ENCODE measurements at places on chromosomes 3 and 15.
A peak's percentile ranks its signal among the peaks of the same experiment; 100 is the strongest.

- DNase-seq: no peak
Measured at GRCh38 chr3:61772456-61772855, 211.1 kb downstream of the PTPRG start.

- DNase-seq: no peak
Measured at GRCh38 chr3:152322756-152323155, 54.0 kb downstream of the MBNL1 start.

- peak; percentile 7 for DNase-seq
Measured at GRCh38 chr3:134061401-134061800, 31.7 kb upstream of the SLCO2A1 start.

DNA sequence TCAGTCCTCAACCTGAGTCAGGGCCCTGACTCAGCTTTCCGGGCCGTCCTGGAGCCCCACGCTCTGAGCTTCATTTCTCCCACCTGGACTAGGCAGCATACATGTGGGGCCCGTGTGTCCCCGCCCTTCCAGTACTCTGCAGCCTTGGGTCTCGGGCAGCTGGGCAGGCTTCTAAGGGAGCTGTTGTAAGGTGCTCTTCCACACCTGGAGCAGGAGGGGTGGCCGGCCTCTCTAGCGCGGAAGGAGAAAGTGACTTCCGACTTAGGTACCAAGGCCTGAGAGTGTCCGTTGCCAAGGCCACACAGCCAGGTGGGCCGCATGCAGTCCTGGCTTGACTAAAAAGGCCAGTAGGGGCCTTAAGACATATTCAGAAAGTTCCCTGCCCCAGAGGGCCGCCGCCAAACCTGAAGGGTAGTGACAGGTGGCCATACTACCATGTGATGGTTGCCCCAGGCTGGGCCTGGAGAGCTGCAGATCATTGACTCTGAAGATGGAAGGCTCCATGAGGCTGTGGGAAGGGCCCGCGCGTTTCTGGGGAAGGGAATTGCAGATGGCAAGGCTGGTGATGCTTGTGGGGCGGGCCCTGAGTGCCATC, 9.4 kb upstream of the SEMA3B start:
- DNase-seq: no peak

GRCh38 chr3:169354774-169355501, 308.6 kb downstream of the MECOM start:
- DNase-seq: no peak

DNA sequence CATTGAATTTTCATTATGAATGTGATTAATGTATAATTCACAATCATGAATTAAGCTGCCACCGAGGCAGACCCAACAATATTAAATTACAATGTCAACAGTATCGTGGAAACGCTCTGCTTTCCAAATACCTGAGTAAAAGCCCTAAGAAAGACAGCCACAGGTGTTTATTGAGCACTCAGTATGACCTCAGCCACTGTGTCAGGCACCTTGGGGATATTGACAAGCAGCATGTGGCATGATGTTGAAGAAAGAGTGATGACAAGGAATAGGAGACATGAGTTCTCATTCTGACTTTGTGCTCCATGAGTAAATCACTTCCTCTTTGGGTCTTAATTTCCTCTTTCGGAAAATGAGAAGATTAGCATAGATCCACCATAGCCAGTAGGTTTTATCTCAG, 12.8 kb downstream of the C2CD4A start:
- DNase-seq: no peak

- no peak for DNase-seq
Measured at GRCh38 chr3:149816986-149817385, 4.0 kb downstream of the RNF13 start.

DNA sequence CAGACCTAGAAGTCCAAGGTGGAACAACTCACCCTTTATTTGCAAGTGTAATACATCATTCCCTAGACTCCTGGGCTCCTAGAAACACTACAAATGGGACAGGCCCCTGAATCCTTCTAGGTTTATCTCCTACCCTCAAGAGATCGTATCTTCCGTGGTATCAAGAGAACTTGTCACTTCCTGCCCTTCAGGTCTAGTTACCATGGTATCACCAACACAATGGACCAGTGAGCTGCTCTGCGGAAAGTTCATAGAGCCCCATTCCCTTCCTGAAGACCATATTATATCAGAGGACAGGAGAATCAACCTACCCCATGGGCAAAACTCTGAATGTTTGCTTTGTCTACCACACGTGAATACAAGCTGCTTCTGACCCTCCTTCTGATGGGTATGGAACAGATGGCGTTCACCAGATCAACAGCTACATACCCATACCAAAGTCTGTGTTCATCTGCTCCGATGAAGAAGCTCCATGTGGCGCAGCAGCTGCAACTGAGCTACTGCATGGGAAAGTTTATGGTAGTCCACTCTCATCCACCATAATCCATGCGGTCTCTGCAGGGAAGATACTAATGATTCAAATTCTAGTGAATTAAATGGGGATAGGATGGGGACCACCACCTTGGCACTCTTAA, 84.6 kb upstream of the KLF13 start:
- DNase-seq: peak; percentile 12

GRCh38 chr3:8145661-8146060, 356.0 kb upstream of the LMCD1 start:
- no peak for DNase-seq

GRCh38 chr3:197711973-197712707, 24.6 kb downstream of the RUBCN start:
- DNase-seq: peak; percentile 96

DNA sequence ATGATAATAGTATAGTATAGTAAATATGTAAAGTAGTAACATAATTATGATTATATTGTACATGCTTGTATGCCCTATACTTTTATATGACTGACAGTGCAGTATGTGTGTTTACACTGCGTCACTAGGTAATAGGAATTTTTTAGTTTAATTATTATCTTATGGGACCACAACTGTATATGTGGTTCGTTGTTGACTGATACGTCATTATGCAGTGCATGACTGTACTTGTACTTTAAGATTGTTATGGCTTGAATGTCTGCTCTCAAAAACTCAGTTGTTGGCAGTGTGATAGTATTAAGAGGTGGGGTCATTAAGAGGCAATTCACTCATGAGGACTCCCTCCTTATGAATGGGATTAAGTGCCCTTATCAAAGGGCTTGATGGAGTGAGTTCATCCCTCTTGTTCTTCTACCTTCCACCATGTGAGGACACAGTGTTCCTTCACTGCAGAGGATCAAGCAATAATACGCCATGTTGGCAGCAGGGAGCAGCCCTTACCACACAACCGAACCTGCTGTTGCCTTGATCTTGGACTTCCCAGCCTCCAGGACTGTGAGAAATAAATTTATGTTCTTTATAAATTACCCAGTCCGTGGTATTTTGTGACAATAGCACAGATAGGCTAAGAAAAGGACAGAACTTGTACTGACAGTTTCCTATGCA, 152.2 kb downstream of the NEK11 start:
- no peak for DNase-seq

DNA sequence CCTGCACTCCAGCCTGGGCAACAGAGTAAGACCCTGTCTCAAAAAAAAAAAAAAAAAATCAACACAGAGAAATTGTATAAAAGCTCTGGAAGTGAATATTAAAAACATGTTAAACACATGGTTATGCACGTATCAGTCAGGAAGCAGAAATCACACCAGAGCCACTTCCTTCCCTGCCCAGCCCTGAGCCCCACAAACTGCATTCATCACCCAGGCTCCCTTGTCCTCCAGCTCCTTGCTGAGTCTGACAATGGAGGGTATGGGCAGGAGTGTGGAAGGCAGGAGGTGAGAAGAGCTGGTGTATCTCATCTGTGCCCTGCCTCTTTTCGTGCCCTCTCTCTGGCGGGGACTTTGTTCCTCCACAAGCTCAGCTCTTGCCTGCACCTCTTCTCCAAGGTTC, 12.1 kb upstream of the LOXL1 start:
- no peak for DNase-seq

DNA sequence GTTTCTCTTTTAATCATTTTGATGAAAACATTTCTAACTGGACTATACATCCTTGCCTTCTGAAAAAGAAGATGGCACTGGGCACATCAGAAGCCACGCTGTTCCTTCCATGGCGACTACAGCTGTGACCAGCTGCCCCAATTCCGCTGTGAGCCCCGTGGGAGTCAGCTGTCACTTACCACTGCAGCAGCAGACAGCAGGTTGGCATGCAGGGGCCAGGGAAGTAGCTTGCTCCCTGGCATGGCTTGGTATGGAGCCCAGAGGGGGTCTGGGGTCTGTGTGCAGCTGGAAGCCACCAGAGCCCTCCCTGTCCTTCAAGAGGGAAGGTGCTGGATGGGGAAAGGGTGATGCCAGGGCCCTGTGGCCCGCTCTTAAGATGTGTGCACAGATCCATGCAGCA, 4.5 kb upstream of the ZXDC start:
- peak; percentile 17 for DNase-seq

- no peak for DNase-seq
Measured at GRCh38 chr3:53216723-53217122, 39.1 kb downstream of the TKT start.

GRCh38 chr3:25495726-25496253, 67.7 kb downstream of the RARB start:
- no peak for DNase-seq

GRCh38 chr3:21783839-21784238, 32.8 kb upstream of the ZNF385D start:
- DNase-seq: no peak

DNA sequence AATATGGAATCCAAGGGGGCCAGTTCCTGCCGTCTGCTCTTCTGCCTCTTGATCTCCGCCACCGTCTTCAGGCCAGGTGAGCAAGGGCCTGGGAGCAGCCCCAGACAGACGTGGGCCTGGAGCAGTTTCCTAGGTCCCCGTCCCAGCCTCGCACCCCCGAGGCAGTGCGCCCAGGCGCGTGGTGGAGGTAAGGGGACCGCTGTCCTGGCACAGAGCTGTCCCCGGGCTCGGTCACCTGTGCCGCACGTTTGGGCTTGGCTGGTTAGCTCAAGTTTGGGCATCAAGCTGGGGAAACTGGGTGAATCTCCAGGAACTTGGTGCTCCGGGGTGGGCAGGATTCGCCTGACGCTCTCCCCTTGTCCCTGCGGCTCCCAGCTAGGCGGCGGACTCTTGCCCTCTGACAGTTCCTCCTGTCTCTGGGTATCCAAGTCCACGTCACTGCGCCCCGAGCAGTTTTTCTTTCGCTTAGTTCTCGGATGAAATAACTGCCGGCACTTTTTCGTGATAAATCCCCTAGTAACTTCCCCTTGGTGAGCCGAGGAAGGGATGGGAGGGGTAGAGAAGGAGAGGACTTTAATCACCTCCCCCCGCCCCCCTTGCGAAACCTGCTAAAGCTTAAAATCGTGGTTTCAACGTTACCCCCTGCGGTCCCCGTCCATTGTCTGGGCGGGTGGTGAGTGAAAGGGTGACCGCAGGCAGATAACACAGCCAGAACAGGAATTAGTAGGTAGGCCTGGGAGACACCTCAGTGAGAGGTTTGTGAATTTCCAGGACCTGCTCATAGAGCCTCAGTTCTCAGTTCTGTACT, 901 bp downstream of the ALCAM start:
- peak; percentile 69 for DNase-seq

- no peak for DNase-seq
Measured at GRCh38 chr3:136068708-136069107, 103.2 kb downstream of the PPP2R3A start.

DNA sequence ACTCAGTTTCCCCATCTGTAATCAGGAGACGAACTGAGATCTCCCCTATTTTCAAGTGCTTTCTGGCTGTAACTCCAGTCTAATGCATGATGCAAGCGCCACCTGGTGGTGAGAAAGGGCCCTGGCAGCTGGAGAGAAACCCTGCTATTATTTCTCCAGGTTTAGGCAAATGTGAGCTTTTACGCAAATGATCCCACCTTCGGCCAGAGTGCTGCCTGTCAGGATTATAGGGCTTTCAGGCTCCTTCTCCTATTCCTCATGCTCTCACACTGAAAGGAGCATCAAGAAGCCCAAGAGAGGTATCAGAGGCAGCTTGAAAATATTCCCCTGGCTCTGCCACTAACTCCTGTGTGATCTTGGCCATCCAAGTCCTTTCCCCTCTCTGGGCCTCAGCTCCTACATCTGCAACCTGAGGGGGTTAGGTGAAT, 93.9 kb upstream of the RASGRF1 start:
- peak; percentile 71 for DNase-seq

Data from RWPE2 (cell line).